ENCODE measurements at places on chromosomes 2 and 18. TPM values are rescaled to one million over a fixed set of nuclear protein-coding genes. Genes with fewer than 3 reads are reported as not detected.

Gene ANTXR1
- total RNA-seq, result 86.8 TPM

Gene POTEJ
- total RNA-seq, result not detected

Gene CXCR4
- total RNA-seq, result not detected

Gene PLCD4
- total RNA-seq, result 9.6 TPM

Gene RAB17
- total RNA-seq, result 64.6 TPM

Gene PLGLB1
- 1.5 TPM for total RNA-seq
